Temporal lobe (tissue), 4 donors: ENCODE measurements at places on chromosomes 16 and 17. TPM values are rescaled to one million over a fixed set of nuclear protein-coding genes. Genes with fewer than 3 reads are reported as not detected.

The PSME3IP1 gene
- 96.9 TPM for total RNA-seq

The PMP22 gene
- total RNA-seq = 9.1 TPM

The KRT33B gene
- total RNA-seq = not detected

The SMG1 gene
- total RNA-seq = 117 TPM

The KRT24 gene
- total RNA-seq = not detected

The G6PC1 gene
- not detected for total RNA-seq

The CLDN9 gene
- total RNA-seq = not detected

The SDR42E1 gene
- total RNA-seq = under 0.01 TPM

The APOH gene
- not detected for total RNA-seq

The KRT40 gene
- not detected for total RNA-seq

The ABCA6 gene
- total RNA-seq = 1.7 TPM

The SOX8 gene
- total RNA-seq = 21.6 TPM

The RAB26 gene
- 4.4 TPM for total RNA-seq

The PRSS22 gene
- total RNA-seq = not detected

The WNT9B gene
- total RNA-seq = under 0.01 TPM

The EXOC3L1 gene
- 1.5 TPM for total RNA-seq

The OTOA gene
- 0.25 TPM for total RNA-seq

The SLC38A8 gene
- total RNA-seq = not detected

The GP2 gene
- not detected for total RNA-seq

The EPN3 gene
- not detected for total RNA-seq

The CCL7 gene
- total RNA-seq = not detected

The KIF18B gene
- 0.25 TPM for total RNA-seq

The HBA1 gene
- 167 TPM for total RNA-seq

The CLEC19A gene
- total RNA-seq = not detected

The ALOX12 gene
- total RNA-seq = under 0.01 TPM

The FKBP10 gene
- total RNA-seq = 8.4 TPM

The NPTX1 gene
- total RNA-seq = 6.6 TPM

The DCTN5 gene
- 71.5 TPM for total RNA-seq

The KRTAP4-3 gene
- not detected for total RNA-seq
